M059J (cell line): ENCODE measurements at places on chromosomes 7 and 10.

- peak; percentile 68 for DNase-seq
These were observed 86.5 kb downstream of the RELN start for GRCh38 chr7:103902917-103903316.

DNA sequence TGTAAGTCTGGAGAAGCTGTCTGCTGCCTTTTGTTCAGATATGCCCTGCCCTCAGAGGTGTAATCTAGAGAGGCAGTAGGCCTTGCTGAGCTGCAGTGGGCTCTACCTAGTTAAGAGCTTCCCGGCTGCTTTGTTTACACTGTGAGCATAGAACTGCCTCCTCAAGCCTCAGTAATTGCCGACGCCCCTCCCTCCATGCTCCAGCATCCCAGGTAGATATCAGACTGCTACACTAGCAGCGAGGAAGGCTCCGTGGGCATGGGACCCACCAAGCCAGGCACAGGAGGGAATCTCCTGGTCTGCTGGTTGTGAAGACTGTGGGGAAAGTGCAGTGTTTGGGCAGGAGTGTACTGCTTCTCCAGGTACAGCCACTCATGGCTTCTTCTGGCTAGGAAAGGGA, 26.4 kb upstream of the CXCL12 start:
- DNase-seq = no peak

GRCh38 chr7:44520574-44520973, 20.6 kb downstream of the NPC1L1 start:
- no peak for DNase-seq

- no peak for DNase-seq
These were observed 31.7 kb downstream of the HTRA1 start for GRCh38 chr10:122492999-122493481.

DNA sequence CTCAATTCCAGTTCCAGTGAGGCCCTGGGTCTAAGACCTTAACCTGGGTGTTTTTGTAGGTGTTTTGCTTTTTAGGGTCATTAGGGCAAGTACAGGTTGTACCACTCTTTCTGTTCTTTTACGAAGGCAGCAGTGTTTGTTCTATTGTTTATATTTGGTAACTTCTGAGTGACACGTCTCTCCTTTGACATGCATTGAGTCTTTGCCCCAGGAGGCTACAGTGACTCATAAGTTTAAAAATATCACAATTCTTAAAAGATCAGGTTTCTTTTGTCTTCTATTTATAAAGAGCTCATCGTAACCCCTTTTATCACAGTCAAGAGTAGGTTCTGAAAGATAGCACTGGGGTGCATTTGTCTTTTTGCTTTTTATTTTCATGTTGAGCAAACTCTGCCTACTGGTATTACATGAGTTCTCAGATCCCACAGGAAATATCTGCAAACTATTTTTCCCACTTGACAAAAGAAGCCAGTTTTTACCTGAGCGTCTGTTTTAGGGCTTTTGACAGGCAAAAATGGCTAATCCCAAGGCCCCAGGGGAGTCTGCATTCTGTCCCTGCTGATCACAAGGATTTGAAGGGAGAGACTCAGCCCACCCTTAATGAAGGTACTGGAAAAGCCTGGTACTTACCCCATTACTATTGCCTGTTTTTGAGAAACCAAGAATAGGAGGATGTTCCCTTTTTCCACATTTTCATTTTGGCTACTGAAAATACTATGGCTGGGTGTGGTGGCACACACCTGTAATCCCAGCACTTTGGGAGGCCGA, 7.9 kb downstream of the NUDT13 start:
- peak; percentile 80 for DNase-seq

GRCh38 chr7:13639396-13639795, 350.1 kb downstream of the ETV1 start:
- peak; percentile 52 for DNase-seq

DNA sequence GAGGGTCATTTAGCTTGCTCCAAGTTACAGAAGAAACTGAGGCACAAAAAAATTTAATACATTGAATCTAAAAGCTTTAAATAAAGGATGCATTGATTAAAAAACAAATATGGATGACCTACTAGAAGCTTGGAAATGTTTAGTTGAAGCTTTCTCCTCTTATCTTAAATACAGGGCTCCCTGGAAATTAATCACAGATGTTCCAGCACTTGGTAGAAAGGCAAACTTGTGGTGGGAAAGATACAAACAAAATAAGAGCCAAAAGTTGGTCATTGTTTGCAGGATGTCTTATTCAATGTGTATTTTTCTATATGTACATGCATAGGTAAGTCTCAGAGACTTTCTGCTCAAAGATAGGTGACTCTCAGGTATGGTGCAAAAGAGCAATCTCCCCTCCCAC, 40.7 kb upstream of the LYZL1 start:
- no peak for DNase-seq

DNA sequence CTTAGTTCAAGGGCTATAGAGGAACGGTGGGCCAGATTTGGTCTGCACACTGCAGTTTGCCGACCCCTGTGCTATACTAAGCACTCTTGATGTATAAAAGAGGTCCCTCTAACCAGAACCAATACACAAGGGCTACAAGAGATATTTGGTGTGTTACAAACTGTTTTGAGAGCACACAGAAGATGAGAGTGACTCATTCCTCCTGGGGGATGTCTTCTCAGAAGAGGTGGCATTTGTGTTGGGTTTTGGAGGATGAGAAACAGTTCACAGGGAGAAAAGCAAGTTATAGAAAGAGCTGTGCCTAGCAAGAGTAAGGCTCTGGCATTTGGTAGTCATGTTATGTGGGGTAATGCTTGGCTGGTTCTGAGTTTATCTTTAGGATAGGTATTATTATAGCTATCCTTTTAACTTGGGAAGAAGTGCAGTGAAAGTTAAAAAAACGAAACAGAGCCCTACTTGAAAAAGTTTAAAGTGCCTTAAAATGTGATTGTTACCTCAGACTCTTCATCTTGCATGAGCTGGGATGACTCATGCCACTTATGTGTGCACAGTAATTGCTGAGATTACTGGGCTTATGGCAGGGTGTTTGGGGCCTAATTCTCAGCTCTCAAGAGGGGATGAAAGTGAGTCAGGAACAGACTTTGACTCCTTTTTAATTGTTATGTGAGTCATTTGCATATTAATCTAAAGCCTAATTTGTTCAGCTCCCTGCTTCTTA, 160.4 kb downstream of the KIF20B start:
- DNase-seq = peak; percentile 92

GRCh38 chr7:17340655-17341054, 42.2 kb downstream of the AHR start:
- DNase-seq = no peak

DNA sequence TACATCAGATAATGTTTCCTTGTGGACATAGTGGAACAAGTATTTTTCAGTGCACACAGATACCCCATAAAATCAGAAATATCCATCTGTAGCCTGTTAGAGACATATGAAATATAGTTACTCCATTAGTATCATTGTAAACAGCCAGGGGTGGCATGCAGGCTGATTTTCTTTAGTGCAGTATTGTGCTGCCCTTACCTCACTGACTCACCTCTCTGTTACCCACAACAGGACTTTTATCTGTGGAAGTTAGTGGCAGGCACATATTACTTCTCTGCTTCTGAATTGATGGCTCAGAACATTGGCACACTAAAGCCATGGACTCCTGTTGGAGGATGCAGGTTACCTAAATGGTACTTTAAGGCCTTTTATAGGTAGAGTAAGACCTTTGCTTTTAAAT, 70.0 kb downstream of the SLC25A40 start:
- peak; percentile 12 for DNase-seq

- no peak for DNase-seq
These were observed 4.3 kb downstream of the SLC29A3 start for GRCh38 chr10:71323407-71323806.

DNA sequence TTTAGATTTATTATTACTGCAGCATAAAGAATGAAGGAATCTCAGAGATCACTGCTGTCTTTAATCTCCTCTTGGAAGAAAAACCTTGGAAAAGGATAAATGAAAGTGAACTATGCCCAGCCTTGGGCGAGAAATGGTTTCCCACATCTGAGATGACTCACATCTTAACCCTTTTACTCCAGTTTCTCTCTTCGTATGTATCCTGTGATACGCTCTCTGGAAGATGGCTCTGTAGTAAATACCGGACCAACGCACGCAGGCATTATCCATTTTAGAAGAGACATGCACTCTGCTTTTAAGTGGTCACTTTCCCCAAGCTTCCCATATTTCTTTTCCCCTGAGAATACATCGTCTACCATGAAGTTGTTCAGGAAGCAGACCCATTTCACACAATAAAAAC, 207.3 kb upstream of the BMPER start:
- DNase-seq = no peak

DNA sequence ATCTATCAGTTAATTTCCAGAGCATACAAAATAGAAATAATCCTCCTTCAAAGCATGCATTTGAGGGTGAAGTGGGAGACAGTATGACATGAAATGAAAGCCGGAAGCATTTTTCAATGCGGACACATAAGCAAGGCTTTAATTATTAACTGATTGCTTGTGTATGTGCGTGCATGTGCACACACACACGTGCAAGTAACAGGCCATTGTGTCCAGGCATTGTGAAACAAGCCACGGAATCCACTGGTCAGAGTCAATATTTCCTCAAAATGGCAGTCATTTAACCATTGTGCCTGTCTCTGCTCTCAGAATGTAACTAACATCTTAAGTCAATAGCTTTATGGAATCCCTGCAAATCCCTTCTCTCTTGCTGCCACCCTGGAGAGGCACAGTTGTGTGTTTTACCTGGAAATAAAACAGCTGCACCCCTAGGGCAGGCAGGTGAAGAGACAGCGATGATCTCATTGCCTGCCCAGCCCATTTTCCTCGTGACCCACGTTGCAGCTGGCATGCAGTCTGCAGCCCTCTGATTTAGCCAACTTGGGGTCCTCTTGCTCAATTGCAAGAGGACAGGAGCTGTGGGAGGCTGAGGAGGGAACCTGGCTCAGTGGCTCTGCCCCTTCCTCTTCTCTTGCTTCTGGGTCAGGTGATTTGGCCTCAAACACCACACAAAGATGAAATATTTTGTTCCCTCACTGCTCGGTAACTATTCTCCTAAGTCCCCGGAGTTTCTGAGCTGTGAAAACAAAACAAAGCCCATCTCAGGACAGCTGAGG, 500.9 kb upstream of the ZMIZ1 start:
- DNase-seq = no peak

DNA sequence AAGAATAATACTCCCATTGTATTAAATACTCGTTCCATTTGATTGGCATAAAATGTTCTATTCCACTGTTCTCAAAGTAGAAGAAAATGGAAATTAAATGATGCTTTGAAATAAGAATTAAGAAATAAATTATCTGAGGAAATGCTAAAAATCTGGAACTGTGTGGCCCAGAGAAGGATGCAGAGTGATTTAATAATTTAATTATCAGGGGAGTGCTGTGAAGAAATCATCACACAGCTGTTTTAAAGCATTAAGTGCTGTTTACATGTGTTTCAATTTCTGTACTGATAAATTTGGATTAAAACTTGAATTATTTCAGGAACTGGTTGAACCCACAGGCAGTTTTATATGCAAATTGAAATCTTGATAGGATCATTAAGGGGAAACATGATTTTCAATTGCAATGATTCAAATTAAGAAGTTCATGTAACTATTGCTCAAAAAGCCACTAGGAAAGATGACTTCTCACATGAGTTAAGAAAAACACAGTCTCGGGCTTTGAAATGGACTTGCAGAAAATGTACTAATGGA, 56.3 kb downstream of the COL28A1 start:
- no peak for DNase-seq

DNA sequence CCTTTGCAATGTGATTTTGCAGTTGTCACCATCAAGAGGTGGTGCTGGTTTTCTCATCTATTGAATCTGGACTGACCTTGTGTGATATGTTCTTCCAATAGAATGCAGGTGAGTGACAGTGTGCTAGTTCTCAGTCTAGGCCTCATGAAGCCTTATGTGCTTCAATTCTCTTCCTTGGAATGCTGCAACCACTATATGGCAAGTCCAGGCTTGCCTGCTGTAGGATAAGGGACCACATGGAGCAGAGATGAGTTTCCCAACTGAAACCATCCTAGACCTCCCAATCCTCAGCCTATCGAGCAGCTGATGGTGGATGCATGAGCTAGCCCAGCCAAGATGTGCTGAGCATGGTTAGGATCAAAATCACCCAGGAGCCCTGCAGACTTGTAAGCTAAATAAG, 32.6 kb upstream of the ARHGAP21 start:
- DNase-seq = no peak

- DNase-seq = no peak
These were observed 16.9 kb upstream of the NPS start for GRCh38 chr10:127532193-127532592.

DNA sequence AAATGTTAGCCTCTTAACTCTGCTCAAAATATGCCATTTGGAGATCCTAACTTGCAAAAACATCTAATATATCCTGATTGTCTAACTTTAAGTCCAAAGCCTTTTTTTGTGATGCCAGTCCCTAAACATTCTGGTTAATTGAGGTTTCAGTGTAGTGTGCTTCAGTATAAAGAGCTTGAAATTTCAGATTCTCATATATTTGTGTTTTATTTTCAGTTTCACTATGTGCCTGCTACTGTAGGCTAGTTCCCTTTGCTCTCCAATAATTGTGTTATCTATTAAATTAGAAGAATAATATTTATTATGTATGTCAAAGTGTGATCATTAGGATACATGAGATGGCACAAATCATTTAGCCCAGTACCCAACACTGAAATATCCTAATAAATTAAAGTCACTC, 1361.2 kb downstream of the XPNPEP1 start:
- no peak for DNase-seq

DNA sequence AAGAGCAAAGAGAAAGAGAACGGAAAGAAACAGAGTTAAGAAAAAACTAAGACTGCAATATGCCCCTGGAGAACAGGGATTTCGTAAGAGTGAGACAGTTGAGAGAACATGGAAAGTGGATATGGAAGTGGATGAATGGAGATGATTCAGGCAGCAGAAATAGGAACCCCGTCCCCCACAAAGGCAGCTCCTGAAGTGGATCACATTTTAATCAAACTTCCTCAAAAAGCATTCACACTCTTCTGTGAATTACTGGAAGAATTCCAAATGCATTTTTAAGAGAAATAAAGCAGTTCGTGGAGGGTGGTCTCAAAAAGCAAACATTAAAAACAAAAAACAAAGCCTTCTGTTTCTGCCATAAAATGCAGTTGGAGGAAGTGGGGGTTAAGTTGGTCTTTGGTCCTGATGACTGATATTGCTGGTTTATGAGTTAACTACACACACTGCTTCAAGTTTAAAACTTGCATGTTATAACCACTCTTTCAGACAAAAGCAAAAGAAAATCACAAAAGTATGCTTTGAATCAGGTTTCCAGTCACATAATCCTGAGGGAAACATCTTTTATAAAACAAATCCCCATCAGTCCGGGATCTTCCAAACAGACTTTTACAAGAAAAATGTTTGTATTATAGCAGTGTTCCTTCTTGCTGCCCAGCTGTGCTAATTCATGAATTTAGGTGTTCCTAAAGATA, 214.3 kb downstream of the FANK1 start:
- DNase-seq = no peak

DNA sequence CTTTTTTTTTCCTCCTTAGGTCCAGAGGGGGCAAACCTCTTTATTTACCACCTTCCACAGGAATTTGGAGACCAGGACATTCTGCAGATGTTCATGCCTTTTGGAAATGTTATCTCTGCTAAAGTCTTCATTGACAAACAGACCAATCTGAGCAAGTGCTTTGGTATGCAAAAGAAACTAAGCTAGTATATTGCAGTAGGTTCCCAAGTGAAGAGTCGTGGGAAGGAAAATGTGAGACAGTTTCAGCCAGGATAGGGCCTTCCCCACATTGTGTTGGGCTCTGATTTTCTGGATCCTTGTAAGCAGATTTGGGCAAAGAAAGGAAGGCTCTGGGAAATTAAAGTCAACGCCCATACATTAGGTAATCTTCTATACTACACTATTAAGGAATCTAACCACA, 285.6 kb downstream of the USP6NL start:
- DNase-seq = no peak
